NCI-H1417 treated with DMSO at 0.1 percent for 48 hours (cell line): ENCODE measurements at places on chromosomes 1 and 21.

GRCh38 chr1:223712194-223712849, at the start of gene CAPN2:
Gene CAPN2 (plus strand): TSS chr1:223712539. CDS start chr1:223712641, 102 bp downstream.
- DNase-seq, result no peak

DNA sequence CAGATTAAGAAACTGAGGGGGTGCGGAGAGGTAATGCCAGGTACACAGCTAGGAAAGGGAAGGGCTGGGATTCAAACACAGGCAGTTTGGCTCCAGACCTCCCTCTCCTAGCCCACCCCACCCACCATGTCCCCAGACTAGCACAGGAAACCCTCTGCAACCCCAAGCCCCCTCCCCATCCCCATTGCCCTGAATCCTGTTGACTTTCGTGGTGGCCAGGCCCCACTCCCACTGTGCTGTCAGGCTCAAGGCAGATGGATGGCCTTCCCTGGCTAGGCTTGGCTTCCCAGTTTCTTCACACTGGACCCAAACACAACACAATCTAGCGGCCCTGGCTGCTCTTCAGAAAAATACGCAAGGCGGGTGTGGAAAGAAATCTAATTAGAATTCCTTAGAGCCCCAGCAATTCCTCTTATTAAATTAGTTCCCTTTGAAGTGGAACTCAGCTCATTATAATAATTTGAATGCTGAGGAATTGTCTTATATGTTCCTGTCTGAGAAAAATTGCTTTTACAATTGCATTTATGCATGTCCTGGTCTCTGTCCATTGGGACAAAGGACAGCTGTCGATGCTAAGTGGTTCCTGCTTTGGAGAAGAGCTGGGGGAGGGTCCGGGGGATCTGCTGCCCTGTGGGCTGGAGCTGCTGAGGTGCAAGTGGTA, 97.4 kb downstream of the SYF2 start:
- DNase-seq, result no peak

DNA sequence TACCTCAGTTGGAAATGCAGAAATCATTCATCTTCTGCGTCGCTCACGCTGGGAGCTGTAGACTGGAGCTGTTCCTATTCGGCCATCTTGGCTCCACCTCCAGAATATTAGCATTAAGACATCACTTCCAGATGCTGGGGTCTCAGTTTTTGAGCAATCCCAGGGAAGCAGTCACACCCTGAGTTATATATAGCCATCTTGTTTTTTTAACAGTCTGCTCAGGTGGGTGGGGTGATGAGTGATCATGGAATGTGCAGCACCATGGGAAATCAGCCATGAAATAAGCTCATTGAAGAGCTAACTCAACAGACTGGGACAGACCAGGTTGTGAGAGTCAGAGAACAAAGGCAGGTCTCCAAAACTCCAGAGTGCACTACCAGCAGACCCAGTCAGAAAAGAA, 27.0 kb upstream of the HMGB4 start:
- no peak for DNase-seq

GRCh38 chr1:155131285-155131684, 3.6 kb downstream of the EFNA1 start:
- no peak for DNase-seq

GRCh38 chr1:61388566-61388965, 306.2 kb downstream of the NFIA start:
- DNase-seq, result no peak

DNA sequence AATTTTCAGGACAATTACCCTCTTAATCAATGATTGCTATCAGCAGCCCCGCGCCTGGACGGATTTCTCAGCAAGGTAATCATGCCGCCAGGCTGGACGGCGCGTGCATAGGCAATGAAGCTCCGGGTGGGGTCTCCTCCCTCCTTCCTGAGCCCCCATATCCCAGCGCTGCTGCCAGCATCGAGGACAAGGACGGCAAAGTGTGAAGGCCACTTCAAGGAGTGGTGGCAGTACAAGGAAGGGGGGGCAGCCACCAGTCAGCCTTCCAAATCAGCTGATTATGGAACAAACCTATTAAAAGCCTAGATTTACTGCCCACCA, 51.1 kb downstream of the DMAP1 start:
- DNase-seq, result no peak

- DNase-seq, result no peak
Measured at GRCh38 chr1:52996653-52997052, 65.4 kb upstream of the PODN start.

DNA sequence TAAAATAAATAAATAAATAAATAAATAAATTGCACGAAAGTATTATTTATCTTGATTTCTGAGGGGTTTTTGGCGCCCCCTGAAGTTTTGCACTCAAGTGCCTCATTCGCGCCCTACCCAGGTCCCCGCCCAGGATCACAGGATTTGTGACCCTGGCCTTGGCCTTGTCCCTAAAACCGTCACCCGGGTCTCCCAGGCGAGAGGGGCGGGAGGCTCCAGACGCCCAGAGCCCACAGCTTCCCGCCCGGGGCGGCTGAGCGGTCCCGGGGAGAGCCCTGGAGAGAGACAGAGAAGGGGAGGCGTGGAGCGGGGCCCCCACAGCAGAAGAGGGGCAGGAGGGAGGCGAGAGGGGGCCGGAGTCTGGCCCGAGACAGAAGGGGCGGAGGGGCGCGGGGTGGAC, 91.8 kb upstream of the CASZ1 start:
- DNase-seq, result no peak

GRCh38 chr1:165152109-165152508, 204.4 kb downstream of the LMX1A start:
- DNase-seq, result no peak

DNA sequence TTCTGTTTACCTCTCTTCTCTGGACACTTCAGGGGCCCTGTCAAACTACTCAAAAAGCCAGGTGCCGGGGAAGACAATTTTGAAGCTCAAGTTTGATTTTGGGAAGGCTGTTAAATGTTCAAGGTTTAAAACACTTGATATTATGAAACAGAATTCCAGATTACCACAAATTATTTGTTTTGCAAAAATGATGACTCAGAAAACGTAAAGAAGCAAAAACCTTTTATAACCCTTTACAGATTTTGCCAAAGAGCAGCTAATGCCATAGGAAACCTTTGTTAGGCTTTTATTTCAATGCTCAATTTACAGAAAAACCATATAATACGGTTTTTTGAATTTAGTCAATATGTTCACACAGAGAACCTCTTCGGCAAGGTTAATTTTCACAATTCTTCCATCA, 593.4 kb upstream of the ZP4 start:
- no peak for DNase-seq

GRCh38 chr1:98164509-98164908, 243.7 kb upstream of the DPYD start:
- DNase-seq, result no peak

DNA sequence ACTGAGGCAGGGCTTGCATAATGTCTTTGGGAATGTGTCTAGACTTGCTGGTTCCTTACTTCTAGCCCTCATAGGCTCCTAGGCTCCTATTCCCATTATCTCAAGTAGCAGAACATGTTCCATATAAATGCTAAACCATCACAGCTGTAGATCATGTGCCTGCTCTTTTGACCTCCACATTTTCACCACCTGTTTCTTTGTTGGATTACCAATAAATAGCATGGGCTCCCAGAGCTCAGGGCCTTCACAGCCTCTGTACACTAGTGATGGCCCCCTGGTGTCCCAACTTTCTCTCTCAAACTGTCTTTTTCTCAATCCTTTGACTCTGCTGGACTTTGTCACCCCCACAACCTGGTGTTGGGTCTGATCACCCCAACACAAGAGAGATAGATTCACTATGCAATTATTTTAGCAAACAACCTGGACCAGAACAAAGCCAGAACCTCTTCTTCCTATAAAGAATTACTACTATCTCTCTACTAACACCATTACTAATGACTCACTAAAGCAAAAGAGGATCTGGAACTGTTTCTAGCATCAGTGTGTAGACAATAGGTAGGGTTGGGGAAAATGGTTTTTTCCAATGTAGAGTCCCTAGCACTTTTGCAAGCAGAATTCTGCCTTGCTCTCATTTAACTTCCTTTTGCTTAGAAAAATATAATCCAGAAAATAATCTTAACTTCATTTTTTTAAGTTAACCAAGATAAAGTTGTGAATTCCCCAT, 51.7 kb downstream of the WLS start:
- DNase-seq, result no peak

DNA sequence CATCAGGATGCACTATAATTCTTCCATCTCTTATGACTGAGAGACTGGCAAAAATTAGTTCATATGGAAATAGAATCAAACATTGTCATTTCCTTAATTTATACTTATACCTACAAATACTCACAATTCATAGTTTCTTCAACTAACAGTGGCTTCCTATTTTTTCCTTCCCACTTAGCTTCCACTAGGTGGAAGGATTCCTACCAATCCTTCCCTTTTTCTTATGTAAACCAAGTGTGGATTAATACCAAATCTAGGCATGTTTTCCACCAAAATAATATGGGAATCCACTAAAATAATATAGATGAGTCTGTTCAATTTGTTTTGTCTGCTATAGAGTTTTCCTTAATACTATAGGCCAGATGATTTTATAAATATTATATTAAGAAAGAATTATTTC, 1537.1 kb downstream of the PLA2G4A start:
- DNase-seq, result no peak

DNA sequence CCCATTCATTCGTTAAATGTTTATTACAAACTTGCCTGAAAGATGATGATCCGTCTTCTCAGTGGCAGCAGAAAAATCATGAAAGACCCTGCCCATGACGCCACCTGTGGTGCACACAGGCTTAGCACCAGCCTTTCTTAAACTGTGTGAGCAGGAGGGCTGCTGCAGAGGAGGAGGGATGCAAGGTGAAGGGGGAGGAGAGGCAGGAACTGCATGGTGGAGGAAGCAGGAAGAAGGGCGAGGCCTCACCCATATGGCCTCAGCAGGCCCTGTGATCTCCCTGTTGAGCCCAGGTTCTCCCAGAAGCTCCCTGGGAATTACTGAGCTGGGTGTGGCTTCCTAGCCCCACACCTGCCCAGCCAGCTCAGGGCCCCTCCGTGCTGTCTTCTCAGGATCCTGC, 25.0 kb upstream of the RD3 start:
- no peak for DNase-seq

GRCh38 chr1:28257736-28258135, 1.6 kb upstream of the SESN2 start:
- DNase-seq, result no peak

GRCh38 chr1:161259765-161260164, 1.2 kb downstream of the PCP4L1 start:
- no peak for DNase-seq

DNA sequence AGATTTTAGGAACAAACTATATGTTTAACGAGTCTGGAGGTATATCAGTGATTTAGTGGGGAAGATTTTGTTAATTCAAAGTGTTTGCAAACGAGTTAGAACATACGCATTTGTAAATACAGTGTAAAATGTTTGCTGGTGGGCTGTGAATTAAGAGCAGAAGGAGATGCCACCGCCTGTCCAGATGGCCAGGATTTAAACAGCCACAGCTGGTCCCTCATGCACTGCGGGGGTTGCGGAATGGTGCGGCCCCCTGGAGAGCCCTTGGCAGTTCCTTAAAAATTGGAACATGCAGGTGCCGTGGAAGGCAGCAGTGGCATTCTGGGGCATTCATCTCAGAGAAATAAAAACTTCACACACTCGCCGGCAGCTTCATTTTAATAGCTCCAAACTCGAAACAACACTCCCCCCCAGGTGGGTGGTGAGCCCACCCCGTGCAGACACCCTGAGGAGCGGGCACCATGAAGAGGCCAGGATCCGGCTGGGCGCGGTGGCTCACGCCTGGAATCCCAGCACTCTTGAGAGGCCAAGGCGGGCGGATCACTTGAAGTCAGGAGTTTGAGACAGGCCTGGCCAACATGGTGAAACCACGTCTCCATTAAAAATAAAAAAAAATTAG, 3.5 kb upstream of the C1orf159 start:
- no peak for DNase-seq

DNA sequence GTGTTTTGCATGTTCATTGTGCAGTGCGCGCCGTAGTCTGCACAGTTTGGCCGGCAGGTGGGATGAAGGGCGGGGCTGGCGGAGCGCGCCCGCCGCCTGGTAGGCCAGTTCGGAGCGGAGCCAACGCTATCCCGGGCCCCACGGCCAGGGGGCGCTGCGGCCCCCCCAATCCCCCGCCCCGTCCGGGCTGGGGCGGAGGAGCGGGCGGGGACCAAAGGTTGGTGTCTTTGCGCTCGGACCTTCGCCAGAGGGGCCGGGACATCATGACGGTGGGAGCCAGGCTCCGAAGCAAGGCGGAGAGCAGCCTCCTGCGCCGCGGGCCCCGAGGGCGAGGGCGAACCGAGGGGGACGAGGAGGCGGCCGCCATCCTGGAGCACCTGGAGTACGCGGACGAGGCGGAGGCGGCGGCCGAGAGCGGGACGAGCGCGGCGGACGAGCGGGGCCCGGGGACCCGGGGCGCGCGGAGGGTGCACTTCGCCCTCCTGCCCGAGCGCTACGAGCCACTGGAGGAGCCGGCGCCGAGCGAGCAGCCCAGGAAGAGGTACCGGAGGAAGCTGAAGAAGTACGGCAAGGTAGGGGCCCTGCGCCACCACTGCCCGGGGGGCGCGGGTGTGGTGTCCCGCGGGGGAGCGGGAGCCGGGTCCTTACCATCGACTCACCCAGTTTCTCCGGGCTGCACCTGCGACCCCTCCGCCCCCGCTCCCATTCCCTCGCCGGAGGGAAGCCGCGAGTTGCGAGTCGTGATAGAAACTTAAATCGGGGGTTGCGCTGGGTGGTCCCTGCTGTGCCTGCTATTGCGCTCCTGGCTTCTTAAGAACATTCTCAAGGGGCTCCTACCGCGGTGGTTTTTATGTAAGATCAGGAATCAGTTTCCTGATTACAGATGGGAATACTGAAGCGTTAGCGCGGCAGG, at the start of gene C1orf115:
C1orf115 (plus strand) TSS at position 224 of the 913 bp plus-strand sequence; CDS start at position 264, 40 bp downstream.
- peak; percentile 54 for DNase-seq

DNA sequence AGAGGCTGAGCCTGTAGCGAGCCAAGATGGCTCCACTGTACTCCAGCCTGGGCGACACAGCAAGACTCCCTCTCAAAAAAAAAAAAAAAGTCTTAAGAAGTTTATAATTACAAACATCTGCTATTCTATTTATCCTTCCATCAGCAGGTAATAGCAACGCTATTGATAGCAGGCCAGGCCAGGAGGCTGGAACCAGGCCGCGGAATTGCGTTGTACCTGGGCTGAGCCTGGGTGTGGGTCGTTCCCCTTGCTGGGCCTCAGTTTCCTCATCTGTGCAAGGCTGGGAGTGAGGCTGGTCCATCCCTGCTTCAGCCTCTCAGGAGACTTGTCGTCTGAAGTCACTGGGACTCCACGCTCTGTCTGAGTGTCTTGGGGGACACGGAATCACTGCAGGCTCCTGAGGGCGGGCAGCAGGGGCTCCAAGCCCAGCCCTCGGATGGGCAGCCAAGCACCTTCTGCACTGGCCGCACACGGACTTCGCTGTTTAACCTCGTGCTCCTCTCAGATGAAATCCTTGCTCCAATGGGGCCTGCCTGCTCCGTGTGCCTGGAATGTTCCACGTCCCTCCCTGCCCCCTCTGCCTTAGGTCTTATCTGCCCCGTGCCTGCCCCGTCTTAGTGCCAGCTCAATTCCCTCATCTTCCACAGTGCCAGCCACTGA, 103.9 kb upstream of the C1orf174 start:
- no peak for DNase-seq

GRCh38 chr21:22352088-22352487, 1353.9 kb downstream of the NCAM2 start:
- DNase-seq, result no peak

DNA sequence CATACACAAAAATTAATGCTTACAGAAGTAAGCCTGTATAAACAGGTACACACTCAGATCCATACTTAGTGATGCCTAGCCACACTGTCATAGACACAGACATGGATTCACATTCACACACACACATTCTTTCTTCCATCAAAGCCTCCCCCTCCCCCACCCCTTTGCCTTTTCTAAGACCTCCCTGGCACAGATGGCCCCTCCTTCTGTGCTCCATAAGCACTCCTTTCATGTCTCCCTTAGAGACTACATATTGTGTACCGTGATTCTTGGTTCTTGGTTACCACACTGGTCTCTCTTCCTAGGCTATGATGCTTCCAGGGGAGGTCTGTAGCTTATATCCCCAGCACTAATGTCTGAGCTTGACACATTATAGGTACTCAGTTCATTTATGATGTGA, 2.0 kb upstream of the NHLH2 start:
- no peak for DNase-seq
